ENCODE measurements at places on chromosomes 2 and 18.

DNA sequence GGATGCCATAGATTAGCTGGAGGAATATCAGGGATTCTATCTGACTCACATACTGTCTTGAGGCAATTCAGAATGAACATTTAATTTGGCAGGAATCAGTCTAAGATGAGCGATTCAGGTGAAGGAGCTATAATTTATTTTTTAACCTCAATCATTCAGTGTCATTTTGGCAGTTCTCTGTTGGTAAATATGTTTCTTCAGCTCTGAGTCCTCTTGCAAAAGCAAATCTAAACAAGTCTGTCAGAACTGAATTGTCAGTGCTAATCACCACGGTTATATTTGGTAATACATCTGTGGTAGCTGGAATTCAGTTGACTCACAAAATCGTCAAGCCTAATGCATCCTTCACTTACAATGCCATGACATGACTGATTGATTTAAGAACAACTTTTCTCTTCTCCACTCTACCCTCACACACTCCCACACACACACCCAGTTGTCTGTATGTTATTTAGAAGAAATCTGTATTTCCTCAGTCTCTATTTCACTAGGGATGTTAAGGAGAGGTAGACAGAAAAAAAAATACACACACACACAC, 516.6 kb upstream of the NXPH2 start:
- no peak for DNase-seq

DNA sequence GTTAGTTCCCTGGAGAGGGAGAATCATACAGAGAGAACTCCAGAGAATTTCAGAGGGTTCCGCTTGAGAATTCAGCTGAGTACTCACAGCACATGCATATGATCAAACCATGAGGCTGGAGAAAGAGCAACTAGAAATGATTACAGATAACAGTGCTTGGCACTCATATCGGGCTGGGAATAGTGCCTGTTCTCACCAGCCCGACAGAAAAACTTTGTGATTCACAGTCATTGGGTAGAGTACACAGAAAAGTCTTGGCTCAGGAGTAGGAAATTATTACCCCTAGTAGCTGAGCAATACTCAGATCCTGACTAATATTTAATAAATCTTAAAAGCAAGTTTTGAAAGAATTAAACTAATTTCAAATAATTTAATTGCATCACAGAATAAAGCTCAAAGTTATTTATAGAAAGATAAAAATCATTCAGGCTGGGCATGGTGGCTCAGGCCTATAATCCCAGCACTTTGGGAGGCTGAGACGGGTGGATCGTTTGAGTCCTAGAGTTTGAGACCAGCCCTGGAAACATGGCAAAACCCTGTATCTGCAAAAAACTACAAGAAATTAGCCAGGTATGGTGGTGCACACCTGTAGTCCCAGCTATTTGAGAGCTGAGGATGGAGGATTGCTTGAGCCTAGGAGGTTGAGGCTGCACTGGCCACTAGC, 6.8 kb downstream of the WDPCP start:
- peak; percentile 12 for DNase-seq

DNA sequence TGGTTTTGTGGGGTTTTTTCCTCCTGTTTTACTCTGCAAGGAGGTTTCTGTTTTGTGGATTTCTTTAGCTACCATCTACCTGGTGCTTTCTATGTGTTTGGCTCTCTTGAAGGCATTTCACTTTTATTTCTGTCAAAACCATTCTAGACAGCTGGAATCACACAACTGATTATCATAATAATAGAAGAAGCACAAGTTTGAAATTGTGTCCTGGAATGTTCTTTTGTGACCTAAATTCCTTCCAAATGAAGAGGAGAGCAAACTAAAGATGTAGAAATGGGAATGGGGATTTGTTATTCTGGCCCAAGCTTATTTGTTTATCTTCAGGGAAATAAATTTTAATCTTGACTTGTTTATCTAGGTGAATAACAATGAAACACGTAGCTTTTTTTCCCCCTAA, 17.0 kb upstream of the MFSD2B start:
- no peak for DNase-seq

DNA sequence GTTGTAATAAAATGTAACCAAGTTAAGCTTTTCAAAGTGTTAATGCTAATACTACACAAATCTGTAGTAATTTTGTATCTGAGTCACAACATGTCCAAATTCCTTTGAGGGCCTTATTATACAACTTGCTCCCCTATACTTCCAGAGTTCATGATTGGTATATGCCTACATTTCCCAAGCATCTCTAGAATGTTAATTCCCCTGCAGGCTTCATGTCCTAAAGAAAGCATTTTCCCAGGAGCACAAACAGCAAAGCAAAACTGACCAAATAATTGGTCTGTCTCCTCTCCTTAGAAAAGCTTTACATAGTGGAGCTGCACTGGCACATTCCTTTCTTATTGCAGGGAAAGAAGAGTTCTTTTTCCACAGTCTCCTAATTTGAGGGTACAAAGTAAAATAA, 3.7 kb downstream of the ALS2 start:
- DNase-seq = no peak

DNA sequence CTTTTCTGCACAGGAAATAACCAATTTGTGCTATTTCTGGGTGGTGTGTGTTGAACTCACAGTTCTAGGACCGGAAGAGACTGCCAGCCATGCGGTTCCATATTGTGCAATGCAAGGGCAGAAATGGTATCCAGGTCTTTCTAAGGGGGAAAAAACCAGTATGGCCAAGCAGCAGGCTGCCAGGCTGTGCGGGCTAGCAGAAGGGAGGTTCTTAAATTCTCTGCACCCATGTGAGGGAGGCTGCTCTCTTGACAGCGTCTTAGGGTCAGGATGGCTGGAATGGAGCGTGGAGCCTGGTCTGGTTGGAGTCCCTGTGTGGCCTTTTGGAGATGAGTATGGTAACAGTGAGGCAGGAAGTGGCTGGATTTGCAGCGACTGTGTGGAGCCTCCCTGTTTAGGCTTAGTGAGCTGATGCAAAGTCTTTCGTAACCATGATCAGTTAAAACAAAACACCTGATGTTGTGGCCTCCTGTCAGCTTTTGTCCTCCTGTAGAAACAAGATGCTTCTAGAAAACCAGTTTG, 52.6 kb downstream of the NCK2 start:
- no peak for DNase-seq

Measured in AG08396 (cell line).